Stimulated activated CD8-positive, alpha-beta memory T cell treated with anti-CD3 and anti-CD28 coated beads, Interleukin-15, amount 100 ng/mL, for 48 hours (primary cell): ENCODE measurements at places on chromosomes 4 and X.

DNA sequence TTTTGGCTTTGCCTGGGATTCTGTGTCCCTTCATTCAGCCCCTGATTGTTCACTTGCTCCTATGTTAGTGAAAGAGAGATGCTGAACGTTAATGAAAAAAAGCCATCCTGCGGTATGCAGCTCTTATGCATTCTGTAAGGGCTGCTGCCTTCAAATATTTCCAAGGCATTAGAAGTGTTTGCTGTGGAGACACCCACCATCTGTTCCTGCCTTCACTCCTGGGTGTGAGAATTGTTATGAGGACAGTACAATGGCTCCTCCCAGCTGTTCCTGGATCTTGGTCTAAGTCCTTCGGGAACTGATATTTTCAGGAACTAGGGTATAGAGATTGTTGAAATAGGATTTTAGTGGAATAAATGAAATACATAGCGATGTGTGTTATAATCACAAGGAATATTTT lies 427.1 kb upstream of the FAM47C start:
- no peak for DNase-seq

DNA sequence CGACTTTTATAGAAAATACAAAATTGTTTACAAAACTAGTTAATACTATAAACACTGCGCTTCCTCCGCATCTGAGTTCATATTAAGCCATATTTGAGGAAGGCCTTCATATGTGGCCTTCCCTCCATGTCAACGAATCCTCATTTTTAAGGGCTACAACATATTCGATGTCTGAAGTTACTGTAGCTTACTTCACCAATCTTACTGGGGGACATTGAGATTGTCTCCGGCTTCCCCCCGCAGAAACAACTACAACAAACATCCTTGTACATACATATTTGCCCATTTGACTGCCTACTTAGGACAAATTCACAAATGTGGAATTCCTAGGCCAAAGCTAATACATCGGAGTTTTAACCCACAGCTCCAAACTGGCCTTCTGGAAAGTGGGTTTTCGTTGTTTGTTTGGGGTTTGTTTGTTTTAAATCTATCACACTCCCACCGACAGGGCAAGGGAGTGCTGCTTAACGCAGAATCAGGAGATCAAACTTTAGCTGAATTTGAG lies 581 bp upstream of the FAM114A1 start:
- no peak for DNase-seq

GRCh38 chr4:53676402-53676871 lies 85.2 kb upstream of the LNX1 start:
- no peak for DNase-seq

DNA sequence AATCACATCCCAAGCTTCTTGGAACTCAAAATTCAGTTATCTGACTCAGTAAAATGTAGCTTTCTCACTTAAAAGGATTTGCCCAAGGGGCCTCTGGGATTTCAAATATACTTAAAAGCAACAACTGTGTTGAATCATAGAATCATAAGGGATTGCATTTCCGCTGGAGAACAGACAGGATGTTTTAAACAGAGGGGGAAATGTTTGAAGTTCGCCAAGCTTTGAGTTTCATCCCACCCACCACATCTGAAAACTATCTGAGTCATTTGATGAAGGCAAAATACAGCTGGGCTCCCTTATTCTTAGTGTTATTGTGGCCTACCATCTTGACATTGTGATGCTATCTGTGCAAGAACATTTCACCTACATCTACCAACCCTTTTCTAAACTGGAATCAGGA lies 73.5 kb downstream of the PPP1R2C start:
- no peak for DNase-seq

- DNase-seq: no peak
Observed at GRCh38 chr4:117984366-117984680, 50.0 kb upstream of the NDST3 start.

- no peak for DNase-seq
Observed at GRCh38 chr4:177413076-177413475, 29.2 kb downstream of the AGA start.
